Right renal pelvis (tissue), 4 donors: ENCODE measurements at places on chromosomes 2 and 18.

GRCh38 chr2:60882971-60883753 lies 1.8 kb downstream of the REL start:
- no peak for DNase-seq

GRCh38 chr2:106165561-106165960 lies 28.5 kb downstream of the UXS1 start:
- DNase-seq = no peak

DNA sequence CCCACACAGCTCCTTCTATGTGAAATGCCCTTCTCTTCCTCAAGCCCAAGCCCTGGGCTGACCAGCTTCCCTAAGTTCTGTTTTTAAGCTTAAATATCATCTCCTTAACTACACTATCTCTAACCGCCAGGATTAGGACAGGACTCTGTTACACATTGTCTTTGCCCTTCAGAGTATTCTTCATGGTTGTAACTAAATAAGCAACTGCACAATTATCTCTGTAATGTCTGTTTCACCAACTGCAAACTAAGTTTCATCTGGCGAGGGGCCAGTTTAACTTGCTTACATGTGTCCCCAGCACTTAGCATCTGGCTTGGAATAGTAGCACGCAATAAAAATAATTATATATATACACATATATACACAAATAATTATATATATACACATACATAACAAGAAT lies 1.1 kb upstream of the ERMN start:
- DNase-seq = no peak

DNA sequence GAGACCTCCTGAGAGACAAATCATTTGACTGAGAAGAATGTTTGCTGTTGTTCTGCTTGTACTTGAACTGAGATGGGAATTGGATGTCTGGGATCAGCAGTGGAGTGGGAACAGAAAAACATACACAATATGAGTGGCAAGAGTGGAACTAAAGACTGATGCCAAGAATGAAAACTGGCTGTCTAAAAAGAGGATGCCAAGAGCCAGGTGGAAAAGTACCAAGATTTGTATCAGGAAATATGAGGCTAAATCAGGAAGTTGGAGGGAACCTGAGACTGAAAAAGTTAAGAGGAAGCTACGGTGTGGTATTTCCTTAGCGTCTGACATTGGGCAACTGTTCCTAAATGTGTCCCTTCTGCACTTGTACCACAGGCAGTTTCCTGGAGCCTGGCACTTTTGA lies 440.9 kb upstream of the CELF4 start:
- DNase-seq = no peak
